HS-27A (cell line): ENCODE measurements at places on chromosomes 2 and 18.

DNA sequence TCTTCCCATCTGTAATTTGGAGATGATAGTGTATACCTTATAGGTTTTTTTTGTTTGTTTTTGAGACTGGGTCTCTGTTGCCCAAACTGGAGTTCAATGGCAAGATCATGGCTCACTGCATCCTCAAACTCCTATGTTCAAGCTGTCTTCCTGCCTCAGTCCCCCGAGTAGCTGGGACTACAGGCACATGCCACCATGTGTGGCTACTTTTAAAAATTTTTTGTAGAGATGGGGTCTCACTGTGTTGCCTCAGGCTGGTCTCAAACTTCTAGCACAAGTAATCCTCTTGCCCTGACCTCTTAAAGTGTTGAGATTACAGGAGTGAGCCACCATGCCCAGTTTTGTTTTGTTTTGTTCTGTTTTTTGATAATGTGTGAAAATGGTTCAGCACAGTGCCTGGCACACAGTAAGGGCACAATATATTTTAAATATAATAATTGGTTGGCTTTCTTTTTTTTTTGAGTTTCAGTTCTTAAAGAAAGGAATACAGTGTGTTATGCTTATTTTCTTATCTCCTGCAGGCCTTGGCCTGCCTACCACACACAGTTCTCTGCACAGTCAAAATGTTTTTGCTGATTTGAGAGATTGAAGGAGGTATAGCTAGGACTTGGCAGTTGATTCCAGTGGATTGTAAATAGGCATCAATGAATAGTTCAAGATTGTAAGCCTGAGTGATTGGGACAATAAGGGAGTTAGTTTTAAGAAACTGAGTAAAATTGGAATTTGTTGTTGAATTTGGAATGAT lies 6.1 kb downstream of the ACTR3 start:
- no peak for DNase-seq

GRCh38 chr18:77344786-77345500 lies 95.3 kb downstream of the GALR1 start:
- DNase-seq = no peak

DNA sequence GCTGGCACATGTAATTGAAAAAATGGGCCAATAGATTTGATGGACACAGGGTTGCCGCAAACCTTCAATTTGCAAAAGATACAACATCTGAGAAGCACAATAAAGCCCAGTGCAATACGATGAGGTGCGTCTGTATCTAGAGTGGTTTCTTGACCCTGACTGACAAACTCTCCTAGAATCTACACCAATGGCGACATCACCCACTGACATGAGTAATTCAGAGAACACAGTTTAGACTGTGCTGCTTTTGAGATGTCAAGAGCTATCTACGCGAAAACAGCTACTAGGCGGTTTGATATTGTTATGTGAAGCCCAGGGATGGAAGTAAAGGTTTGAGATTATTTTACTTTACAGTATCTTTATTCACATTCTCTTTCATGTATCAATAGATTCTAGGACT lies 104.9 kb downstream of the EIPR1 start:
- no peak for DNase-seq

DNA sequence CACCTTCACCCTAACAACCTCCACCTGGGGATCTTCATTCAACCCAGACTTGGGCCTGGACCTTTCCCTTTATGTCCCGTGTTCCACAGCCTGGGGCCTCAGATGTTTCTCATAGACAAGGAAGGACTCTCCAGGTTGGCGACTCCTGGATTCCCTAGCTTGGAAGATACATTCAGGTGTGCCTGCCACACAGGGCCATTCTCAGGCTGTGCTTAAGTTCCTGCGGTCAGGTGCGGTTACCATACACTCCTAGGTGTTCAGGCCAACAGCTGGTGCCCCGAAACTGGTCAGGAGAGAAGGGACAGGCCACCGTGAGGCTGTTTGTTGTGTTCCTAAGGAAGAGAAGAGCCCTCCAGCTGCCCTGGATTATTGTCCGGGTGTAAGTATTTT lies 15.6 kb downstream of the SLC4A3 start:
- DNase-seq = no peak

DNA sequence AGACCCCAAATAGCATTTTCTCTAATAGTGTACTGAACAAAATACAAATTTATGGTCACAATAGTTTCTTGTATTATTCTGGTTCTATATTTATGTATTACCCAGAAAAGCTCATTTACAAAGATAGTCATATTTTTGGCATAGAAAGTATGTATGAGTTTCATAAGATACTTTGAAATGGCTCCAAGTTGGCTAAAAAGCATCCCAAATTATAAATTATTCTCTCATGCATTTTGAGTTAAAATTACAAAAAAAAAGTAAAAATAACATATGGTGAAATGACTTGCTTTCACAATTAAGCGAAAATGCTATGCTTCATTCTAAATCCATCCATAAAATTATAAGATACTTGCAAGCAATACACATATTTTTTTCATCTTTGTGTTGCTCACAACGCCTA lies 530.7 kb downstream of the ZNF804A start:
- no peak for DNase-seq

DNA sequence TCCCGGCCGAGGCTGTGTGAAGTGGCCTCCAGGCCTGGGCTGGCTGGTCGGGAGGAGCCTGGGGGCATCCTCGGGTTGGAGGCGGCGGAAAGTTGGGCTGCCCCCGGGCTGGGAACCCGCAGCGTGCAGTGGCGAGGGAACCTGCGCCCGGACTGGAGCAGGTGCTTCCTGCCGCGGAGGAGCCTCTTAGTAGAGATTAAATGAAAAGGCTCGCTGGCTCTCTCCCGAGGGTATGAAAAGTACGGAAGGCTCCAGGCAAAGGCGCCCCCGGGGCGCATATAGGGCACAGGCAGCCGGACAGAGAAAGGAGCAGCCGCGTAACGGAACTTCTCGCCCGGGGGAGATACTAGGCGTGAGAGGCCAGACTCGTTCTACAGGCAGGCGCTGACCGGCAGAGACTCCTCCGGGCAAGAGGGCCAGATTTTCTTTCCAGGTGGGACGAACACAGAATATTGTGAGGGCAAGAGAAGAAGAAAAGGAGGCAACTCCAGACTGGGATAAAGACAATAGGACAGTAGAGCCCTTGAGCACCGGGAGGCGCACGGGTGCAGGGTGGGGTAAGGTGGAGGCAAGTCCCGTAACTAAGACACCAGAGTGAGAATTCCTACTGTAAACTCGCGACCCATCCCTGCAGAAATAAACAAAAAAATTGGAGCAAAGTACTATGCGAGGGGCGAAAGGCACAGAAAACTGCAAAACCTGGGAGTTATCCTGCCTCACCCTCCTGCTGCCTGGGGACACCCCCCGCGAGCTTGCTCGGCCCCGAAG lies 816 bp downstream of the CDH2 start:
- no peak for DNase-seq

DNA sequence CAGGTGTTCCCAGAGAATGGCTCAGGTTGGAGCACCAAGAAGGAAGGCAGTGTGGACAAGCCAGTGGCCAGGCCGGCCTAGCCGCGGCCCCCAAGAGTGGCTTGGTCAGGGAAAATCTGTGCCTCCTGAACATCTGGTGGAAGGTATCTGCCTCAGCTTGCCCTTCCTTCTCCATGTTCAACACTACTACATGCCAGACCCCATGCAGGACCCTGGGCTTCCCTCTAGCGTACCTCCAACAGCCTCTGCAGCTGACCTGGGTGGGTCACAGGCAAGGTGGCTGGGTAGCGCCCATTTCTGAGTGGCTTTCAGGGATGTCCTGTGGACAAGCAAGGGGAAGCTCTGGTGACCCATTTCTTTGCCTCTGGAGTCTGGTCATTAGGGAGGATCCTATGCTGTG lies 7.7 kb downstream of the WNT10A start:
- no peak for DNase-seq

GRCh38 chr2:58918141-58918540 lies 677.0 kb upstream of the FANCL start:
- DNase-seq = no peak

GRCh38 chr2:226187616-226188015 lies 612.0 kb downstream of the IRS1 start:
- DNase-seq = no peak

- no peak for DNase-seq
Measured at GRCh38 chr18:832085-832681, 20.1 kb upstream of the YES1 start.

DNA sequence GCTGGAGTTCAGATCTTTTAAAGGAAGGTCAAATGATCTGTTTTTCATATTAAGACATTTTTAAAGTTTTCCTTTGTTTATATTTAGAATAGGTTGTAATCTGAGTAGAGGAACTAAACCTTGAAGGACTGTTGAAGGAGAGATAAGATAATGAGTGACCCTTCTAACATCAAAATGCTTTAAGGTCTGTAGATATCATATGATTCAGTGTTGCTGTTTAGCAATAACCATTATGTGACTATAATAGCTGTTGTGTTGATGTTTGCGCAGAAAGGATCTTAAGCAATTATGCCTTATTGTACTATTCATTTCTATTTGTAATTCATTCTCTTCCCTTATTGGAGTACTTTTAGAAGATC lies 60.0 kb downstream of the SLC16A14 start:
- DNase-seq = no peak

DNA sequence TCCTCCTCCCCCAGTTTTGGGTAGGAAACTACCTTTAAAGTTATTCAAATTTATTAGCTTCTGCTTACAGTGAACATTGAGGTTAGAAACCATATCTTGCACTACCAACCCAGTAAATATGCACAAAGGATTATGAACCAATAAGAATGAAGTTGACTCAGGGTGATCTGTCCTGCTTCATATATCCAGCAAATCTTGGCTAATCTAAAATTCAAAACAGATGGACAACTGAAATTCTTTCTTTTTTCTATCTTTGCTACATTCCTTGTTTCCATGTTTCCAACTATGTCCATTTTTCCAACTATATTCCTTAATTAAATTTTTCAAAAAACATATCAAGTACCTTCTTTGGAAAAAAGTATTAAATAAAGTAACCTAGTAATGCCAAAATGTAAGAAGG lies 149.3 kb downstream of the FAM124B start:
- DNase-seq = no peak

DNA sequence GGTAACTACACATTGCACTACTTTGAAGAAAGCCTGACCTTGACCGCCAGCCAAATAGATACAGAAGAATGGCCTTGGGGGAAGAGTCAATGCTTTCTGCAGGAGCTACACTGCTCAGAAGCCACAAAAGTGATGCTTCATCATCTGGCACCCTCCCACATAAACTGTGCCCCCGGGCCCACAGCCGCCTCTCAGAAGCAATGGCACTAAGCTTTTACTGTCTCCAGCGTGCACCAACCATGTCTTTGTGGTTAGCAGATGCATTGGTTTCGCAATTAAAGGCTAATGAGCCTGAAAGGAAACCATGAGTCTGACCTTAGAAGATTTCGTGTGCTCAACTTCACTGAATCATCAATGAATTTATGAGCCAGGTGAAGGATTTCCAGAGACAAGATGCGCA lies 209.4 kb upstream of the TRIB2 start:
- DNase-seq = no peak

DNA sequence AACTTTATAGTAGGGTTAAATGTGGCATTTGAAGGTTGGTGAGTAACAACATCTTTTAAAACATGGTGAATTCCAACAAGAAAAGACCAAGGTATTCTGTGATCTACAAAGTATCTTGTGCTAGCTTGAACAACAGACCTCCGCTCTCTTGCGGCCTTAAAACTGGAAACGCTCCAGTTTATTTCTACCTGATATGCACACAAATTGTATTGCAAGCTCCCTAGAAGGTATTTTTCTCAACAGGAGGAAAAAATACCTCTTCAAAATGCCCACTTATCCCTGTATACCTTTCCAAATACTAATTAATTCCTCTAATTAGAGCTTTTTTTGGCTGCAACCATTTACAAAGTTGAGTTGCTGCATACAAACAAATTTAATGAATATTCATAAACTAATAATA lies 69.5 kb downstream of the KCNH7 start:
- no peak for DNase-seq

DNA sequence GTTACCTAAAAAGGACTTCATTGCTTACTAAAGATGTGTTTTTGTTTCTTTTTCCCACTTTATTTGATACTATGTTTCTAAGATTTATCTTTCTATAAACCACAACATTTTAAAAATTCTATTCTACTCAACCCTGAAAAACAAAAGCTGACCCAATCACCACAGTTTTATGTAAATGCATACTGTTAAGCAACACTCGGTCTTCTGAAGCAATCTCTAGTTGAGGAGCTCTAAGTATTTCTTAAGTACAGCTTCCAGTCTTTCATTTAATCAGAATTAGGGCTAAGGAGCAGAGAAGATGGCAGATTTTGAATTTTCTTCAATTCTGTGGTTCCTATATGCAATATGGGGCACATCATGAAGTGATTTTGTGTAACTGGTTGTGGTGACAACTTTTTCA lies 72.2 kb upstream of the SLC4A10 start:
- no peak for DNase-seq

DNA sequence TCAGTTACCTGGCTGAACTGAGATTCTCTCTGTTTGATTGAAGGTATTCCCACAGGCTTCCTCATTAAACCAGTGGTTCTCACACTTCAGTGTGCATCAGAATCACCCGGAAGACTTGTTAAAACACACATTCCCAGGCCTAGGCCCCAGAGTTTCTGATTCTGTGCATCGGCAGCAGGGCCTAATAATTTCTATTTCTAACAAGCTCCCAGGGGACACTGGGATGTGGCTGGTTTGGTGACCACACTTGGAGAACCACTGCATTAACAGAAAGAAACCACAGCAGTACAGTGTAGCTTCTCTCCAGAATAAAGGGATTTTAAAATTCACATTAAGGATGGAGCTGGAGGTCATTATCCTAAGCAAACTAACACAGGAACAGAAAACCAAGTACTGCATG lies 6.5 kb downstream of the MRO start:
- DNase-seq = no peak

GRCh38 chr18:73235491-73235890 lies 367.7 kb upstream of the NETO1 start:
- DNase-seq = no peak

GRCh38 chr2:219327719-219328118 lies 4.8 kb downstream of the RESP18 start:
- DNase-seq = no peak

GRCh38 chr2:17792515-17792914 lies 23.7 kb upstream of the MSGN1 start:
- no peak for DNase-seq
